ENCODE measurements at places on chromosomes 2 and 18.

GRCh38 chr18:23087352-23087751, 47.9 kb upstream of the CABLES1 start:
- DNase-seq = no peak

DNA sequence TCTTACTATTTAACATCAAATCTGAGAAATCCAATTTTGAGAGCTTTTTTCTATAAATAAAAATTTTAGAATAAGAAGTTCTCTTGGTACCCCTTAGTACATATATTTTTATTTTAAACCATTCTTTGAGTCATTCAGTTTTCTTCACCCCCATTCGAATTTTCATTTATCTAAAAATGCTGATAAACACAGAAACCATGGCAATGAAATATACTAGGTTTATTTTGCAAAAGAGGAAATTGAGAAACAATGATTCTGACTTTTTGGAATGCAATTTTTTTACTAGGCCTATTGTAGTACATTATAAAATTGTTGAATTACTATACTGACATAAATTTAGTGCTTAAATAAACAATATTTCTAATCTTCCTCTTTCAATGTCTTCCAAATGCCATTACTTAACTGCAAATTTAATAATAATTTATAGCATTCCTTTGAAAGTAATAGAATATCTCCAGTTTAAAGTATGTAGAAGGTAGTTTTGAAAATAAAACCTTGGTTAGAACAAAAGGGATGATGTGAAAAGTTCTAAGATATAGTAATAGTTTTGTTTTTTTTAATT, 46.3 kb downstream of the TANK start:
- no peak for DNase-seq

DNA sequence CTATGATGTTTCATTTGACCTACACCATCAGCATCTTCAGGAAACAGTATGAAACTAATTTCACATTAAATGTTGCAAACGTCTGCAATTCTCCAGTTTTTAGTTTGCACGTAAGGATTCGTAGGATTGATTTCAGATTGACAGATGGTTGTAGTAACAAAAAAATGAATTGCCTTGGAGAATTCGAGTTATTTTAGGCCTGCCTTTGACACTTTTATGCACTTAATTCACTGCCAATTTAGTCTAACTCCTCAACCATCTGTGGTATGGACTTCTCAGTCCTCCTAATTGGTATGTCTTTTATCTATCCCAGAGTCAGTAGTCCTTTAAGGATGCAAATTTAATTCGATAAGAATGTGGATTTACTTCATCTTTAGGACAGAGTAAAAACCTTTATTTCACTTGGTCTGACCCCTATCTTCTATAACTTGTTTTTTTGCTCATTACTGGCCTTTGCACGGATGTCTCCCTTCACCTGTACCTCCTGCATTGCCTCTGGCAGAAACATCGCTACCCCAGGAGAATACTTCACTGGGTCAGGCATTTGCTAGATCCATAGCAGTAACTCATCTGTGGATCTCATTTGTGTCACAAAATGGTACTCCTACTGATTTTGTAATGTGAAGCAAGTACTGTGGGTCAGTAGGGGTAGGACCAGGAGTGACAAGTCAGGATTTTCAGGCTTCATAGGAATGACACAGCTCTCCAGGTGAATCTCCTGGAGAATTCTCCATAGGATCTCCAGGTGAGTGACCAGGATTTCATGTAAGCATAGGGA, 3.9 kb downstream of the RPL37A start:
- DNase-seq = no peak

DNA sequence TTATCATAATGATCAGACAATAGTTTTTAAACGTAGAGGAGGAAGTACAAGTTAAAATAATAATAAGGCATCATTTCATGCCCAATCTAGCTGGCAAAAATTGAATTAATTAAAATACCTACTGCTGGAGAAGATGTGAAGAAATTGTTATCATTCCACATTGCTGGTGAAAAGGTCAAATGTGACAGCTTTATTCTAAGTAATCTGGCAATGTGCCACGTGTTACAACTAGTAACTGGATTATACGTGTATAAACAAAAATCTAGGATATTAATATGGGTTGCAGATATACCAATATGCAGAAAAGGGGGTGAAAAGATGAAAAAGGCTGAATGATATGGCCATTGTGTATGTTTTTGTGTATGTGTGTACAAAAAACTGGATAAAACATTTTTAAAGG, 32.4 kb downstream of the SMAD2 start:
- DNase-seq = no peak

GRCh38 chr18:34501553-34501952, 208.5 kb upstream of the DTNA start:
- no peak for DNase-seq

GRCh38 chr2:64344999-64345576, 108.9 kb upstream of the LGALSL start:
- DNase-seq = no peak

- no peak for DNase-seq
Observed at GRCh38 chr2:145692971-145693478, 1173.1 kb upstream of the ZEB2 start.

DNA sequence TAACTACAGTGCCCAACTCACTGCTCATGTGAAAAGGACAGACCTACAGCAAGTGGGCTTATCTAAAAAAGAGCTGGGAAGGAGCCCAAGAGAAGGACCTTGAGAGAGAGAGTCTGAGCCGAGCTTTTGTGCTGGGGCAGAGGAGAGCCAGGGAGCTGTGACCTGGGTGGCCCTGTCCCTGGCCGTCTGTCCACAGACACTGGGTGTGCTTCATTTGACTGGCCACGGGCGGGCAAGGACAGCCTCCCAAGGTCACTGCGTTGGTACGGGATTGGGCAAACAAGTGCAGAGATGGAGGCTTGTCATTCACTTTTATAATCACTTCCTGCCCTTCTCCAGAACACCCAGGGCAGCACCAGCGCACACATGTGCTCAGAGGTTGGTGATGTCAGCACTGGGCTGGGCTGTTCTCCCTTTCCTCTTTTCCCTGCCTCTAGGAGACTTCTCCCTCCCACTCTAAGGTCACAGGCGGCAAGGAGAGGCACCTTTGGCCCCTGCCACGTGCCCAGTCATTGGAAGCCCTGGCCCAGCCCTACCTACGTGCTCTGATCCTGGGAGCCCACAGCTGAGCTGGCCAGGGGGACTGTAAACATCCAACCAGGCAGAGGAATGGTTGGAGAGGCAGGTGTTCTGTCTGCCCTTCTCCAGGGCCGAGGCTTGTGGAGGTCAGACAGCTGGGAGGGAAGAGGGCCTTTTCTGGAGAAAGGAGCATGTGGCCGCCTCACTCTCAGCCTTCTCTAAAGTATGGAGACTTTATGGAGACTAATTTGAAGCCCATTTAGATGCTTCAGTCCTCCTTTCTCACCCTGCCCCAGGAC, 6.4 kb upstream of the PSD4 start:
- no peak for DNase-seq

All from activated T-cell treated with anti-CD3 and anti-CD28 coated beads for 4 hours (primary cell).